HS-27A (cell line): ENCODE measurements at places on chromosomes 6 and 20.
A peak's percentile ranks its signal among the peaks of the same experiment; 100 is the strongest.

DNA sequence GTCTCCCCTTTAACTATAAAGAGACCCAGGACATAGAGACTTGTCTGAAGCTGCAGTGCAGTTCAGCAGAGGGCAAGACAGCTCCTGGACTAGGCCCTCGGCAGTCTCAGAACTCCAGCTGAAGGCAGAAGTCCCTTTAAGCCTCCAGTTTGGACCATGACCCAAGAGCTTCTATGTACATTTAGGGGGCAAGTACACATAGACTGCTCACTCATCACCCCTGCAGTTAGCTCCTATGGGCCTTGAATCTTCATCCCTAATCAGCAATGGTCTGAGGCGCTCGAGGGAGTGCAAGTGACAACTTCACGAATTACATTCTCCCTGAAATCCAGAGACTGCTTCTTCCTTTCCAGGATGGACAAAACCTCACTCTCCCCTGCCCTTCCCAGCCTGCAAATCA is 47.4 kb downstream of the KCNK5 start:
- no peak for DNase-seq

DNA sequence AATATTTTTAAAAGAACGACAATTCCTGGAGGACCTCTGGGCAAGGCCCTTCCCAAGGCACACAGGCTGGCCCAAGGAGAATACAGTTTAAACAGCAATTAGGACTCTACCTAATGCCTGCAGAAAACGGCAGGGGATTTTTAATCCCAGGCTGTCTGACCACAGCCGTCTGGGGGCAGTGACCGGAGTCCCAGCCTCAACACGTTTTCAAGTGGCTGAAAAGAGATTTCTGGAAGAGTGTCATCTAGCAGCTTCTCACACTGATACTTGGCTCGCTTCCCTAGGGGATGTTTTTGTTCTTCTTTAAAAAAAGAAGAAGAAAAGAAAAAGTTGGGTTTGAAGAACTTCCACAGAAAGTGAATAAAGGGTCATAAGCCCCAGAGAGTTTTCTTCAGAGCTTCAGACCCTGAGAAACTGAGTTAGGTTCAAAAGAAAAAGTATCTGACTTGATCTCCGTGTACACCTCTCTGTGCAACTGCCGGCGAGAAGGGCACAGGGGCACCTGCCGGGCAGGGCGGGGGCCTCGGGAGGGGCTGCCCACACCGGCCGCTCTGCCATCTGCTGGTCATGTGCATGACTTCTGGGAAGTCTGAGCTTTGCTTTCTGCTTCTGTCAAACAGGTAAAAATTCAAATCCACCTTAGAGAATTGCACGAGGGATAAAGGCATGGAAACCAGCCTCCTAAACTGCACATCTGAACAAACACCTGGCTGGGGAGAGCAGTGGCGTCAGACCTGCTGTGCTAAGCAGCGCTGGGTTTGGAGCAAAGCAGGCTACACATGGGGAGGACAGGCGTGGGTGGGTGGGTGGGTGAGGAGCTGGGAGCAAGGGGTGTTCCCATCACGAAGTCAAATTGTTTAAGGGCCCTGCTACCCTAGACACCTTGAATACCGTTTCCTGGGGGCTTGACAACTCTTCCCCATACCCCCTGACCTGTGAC is 33.0 kb downstream of the RRBP1 start:
- no peak for DNase-seq

GRCh38 chr6:41336824-41337223 is 1.4 kb downstream of the NCR2 start:
- DNase-seq, result no peak

- no peak for DNase-seq
These were observed 409.3 kb upstream of the RUNX2 start for GRCh38 chr6:44918671-44919296.

GRCh38 chr6:156887623-156888269 is 110.6 kb downstream of the ARID1B start:
- no peak for DNase-seq

DNA sequence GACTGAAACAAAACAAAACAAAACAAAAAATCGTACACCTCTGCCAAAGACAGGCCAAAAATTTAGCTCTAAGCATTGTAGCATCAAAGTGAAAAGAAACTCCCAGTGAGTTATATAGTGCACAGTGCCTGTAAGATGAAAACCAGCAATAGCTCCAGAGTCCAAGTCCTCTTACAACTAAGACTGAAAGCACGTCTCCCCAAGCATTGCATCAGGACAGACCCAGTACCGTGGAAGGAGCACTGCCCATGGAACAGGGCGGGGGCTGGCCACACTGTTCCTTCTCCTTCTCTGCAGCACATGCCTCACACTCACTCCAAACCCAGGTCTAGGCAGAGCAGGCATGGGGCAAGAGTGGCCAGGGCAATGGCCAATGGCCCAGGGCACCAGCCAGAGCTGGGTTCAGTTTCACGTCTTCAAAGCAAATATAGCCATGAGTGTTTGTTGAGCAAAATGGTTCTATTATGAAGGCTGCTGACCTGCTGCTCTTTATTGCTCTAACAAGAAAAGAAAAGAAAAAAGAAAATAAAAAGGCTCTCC is 72.2 kb upstream of the PBOV1 start:
- no peak for DNase-seq

- DNase-seq, result no peak
These were observed 517.0 kb upstream of the NRSN1 start for GRCh38 chr6:23608931-23609435.

DNA sequence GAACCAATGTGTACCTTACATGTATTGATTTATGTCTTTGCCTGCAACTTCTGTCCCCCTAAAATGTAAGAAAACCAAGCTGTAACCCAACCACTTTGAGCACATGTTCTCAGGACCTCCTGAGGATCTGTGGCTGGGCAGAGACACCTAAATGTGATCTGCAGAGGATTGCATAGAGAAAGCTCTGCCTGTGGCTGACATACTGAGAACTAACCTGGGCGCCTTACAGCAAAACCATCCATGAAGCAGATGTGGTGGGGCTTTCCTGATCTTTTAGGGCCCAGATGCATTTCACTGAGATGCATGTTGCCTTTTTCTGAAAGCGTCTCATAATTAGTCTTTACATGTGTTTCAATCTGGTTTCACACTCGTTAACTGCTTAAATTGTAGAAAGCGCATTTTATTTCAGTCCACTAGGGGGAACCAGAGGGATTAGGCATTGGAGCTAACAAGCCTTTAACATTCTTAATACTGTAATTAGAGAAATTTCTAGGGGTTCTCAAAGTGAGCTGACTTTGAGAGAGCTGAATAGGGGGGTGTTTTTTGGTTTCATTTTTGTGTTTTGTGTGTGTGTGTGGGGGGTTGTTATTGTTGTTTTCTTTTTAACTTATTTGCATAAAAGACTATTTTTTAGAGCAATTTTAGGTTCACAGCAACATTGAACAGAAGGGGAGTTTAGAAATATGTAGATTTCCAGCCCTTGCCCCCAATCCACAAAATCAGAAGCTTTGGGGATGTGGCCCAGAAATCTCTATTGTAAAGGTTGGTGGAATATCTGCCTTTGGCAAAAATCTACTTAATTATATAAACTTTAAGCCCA is 50.9 kb upstream of the FAM184A start:
- DNase-seq, result peak; percentile 55

DNA sequence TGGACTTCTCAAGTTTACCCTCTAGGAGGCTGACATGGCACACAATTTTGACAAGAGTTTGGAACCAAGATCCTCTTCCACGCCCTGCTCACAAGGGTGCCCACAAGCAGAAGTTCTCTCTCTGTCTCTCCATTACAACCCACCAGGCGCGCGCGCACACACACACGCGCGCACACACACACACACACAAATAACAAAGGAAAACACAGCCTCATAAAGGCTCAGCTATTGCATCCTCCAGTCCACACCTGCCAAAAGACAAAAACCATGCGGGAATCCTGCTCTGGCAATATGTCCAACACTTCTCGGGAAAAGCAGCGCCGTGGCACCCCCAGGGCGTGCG is 870 bp downstream of the PAK5 start:
- no peak for DNase-seq

DNA sequence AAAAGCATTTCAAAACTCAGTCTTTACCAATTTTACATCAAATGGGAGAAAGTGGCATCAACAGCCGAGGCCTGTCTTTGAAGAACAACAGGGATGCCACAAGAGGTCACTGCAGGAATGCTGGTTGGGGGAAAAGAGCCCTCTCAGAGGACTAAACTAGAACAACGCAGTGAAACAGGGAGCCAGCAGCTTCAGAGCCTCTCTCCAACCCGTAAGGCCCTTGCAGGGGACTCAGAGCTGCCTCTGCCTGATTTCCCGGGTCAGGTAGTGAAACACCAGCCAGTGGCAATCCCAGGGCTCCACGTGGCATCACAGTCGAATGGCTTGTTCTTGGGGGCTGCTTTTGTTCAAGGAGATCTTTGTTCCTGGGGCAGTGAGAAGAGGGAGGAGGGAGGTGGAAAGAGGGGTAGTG is 55.0 kb upstream of the KCNK16 start:
- peak; percentile 11 for DNase-seq

DNA sequence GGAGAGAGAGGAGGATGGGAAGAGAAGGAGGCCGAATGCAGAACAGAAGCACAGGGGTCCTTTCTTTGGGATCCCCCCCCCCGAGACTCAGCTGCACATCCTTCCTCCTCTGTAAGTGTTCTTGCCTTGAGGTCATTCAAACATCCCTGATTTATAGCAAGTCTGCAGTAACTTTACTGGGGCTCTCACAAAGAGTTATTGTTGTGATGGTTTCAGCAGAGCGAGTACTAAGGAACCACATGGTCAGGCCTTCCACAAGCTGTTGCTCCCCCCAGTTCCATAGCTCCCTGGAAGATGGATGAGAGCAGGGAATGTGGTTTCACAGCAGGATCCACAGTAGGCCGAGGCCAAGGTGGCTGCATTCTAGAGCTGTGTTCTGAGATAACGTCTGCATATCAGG is 351.4 kb upstream of the CDH4 start:
- no peak for DNase-seq
